ENCODE measurements at places on chromosomes 7 and 10.

- no peak for DNase-seq
Observed at GRCh38 chr7:128872394-128872824, 9.8 kb downstream of the ATP6V1F start.

- DNase-seq = no peak
Observed at GRCh38 chr10:44180321-44181168, 204.4 kb downstream of the CXCL12 start.

DNA sequence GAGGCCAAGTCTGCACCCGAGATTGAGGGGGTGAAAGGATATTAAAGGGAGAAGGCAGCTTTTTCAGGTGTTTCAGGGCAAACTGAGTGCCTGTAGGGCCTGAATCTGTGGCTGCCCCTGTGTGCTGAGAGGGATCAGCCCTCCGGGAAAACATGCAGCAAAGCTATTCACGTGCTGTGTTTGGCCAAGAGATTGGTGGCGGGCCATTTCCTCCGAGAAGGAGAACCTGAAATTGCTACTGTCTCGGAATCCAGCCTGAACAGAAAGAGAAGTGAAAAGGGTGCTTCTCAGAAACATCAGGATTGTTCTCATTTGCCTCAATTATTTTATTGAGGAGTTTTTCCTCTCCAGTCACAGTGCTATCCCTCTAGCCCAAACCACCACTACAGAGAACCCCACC is 16.0 kb downstream of the GIMAP5 start:
- DNase-seq = no peak

DNA sequence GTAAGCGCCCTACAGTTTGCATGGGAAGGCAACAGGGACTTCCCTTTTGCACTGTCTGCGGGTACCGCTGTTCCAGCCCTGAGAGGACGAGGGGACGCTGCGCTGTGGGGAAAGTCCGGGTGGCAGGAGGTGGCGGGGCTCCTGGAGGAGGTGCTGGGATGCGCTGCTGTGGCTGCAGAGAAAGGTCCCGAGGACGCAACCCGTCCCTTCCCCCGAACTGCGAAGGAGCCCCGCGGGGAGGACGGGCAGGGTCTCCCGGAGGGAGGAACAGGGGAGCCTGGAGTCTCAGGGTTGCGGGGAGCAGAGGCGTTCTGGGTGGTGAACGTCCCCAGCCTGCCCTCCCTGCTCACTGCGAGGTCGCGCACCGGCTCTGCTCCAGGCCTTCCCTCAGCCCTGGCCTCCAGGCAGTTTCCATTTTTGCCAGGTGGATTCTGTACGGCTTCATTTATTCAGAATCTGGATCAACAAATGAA is 91.6 kb downstream of the CXCL12 start:
- peak; percentile 64 for DNase-seq

DNA sequence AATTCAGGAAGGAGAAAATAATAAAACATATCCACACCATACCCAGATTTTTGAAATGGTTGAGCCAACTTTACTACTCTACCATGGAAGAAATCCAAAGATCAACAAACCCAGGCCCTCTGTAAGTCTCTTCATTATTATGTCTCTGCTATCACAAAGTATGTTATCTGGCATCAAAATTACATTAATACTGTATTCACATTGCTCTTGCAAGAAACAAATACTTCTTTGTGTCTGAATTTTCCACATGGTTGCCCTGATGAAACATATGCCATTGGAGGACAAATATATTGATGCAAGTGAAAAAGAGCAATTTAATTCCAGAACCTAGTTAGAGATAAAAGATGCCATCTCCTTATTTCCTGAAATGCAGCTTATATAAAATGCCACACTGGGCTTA is 204.0 kb downstream of the FZD1 start:
- DNase-seq = no peak

GRCh38 chr7:92633211-92633906 is 43.2 kb upstream of the FAM133B start:
- no peak for DNase-seq

DNA sequence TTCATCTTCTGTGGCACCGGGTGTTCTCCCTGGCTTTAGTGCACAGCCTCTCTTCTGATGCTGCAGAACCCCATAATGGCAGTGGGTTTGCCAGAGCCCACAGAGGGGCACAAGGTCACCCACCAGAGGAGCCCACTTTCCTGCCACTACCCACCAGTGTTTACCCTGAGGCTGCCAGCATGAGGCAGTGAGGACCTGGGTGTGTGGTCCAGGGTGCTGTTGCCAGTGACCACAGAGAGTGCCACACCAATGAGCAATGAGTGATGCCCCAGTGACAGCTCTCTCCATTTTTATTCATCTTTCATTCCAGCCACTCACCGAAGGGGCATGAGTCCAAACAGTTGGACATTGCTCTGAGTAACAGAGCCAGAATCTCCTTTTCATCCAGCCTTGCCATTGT is 34.8 kb downstream of the MTURN start:
- DNase-seq = no peak

DNA sequence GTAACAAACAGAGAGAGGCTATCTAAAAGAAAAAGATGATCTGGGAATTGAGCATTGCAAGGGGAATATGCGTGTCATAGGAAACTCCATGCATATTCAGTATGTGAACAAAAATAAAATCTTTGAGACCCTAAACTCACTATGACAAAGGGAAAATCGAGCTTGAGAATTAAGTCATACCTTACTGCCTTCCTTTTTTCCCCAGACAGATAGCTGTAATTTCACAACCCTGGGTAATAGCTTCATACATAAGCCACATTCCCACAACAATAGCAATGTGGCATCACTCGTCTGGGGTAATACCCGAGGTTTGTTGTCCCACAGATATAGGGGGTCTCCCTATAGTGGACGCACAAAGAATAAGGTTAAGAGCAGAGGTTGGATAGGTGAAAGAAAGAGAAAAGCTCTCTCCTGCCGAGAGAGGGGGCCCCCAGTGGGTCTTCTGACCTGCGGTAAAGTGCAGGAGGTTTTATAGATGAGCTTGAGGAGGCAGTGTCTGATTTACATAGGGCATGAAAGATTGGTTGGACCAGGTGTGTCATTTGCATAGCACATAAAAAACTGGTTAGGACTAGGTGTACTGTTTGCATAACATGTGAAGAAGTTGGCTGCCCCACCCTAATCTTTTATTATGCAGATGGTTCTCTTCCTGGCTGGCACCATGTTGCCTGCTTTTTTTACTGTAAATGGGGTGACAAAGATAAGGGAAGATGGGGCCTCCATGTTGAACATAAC is 11.6 kb downstream of the CYP3A43 start:
- no peak for DNase-seq

- DNase-seq = peak; percentile 47
Observed at GRCh38 chr7:95772771-95773581, 622 bp downstream of the DYNC1I1 start.

- DNase-seq = no peak
Observed at GRCh38 chr7:41206267-41206666, 496.6 kb downstream of the INHBA start.

DNA sequence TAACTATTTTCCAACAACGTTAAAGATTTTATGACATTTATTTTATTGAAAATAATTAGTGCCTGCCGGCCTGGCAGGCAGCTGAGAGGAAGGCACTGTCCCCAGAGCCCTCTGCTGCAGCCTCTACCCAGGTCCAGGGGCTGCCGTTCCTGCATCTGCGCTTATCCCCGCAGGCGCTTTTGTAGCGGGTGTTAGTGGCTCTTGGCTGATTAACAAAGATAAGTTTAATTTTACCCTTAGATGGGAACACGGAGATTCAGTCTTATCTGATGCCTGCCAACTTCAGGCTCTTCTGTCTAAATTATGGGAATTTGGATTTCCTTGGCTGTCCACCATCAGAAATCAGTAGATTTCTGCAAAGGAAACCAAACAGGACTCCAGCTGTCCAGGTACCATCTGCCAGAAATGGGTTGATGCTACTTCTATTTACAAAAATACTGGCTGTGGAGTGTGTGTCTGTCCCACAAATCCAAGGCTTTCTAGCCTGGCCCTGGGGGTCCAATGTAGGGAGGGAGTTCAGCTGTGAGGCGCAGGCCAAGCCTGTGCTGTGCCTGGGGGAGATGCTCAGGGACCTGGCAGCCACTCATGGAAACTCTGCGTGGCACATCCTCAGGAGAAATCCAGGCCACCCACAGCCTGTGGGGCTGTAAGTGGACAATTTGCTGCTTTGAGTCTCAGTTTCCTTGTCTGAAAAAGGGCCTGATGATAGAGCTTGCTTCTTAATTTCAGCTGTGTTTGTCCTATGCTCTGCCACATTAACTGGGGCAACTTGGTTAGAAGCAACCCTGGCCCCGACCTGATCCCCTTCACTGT is 62.0 kb upstream of the IGFBP3 start:
- no peak for DNase-seq

DNA sequence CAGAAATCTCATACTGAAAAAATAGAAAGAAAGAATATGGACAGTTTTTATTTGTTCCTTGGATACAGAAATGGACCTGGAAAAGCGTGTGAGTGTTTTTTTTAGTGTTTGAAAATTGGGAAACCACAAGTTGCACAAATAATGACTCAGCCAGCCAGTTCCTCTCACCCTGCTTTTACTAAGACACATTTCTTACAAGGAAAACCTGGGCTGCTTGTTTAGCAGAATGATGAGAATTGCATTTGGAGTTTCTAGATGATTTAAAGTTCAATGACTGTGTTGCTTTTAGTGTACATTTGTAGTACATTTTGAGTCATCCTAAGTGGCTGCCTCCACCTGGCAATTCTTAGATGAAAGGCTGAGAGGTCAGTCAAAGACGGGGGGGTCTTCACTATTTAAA is 218.7 kb downstream of the ABCA13 start:
- no peak for DNase-seq

- DNase-seq = no peak
Observed at GRCh38 chr10:114310346-114310745, 71.3 kb downstream of the VWA2 start.

GRCh38 chr10:11468126-11468742 is 143.2 kb downstream of the USP6NL start:
- no peak for DNase-seq

DNA sequence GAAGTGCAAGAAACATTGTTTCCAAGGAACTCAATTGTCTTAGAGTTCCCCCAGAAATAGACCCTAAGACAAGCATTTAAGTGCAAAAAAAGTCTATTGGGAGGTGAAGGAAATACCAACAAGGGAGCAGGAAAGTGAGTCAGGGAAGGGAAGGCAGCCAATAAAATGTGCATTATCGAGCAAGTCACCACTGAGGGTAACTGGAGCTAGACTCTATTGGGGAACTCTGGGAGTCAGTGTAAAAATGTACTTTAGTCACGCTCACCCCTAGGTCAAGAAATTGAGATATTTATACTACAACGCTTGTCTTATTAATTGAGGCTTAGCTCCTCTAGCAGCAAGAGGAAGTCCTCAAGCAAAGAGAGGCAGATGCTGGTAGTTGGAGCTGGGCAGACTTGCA is 137.7 kb downstream of the RTKN2 start:
- no peak for DNase-seq

DNA sequence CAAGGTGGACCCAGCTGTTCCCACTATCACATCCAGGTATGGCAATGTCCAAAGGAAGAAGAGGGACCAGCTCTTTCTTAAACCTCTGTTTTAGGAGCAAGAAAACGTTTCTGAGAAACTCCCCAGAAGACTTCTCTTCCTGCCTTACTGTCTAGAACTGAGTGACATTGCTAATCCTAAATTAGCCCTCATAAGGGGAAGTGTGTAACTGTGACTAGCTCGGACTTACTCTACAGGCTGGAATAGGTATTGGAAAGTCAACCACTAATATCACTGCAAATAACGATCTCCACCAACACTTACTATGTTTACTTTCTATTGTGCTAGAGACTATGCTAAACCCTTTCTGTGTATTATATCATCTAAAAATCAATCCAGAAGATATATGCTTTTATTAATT is 49.9 kb upstream of the RELN start:
- no peak for DNase-seq

DNA sequence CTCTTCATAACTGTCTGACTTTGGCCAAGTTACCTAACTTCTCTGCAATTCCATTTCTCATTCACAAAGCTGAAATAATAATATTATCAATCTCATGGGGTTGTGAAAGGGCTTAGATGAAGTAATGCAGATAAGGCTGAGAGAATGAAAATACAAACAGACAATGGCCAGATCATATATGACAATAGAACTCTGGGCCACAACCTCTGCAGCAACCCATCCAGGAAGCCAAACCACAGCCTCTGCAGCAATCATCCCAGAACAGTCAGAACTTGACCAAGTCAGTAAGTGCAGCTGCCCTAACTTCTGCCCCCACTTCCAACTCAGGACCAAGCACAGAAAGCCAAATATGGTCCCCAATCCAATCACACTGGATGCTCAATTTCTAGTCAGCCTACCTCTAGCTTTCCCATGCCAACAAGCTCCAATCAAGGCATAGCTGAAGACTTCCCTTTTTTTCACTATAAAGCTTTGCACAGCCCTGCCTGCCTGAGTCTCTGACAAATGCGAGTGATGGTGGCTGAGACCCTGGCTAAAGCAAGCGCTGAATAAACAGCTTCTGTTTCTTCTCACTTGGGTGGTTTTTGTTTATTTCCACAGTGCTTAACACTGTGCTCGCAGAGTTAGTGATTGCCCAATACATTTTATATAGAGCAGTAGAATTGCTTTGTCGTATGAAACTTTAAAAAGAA is 34.8 kb upstream of the TNPO3 start:
- no peak for DNase-seq

- no peak for DNase-seq
Observed at GRCh38 chr7:137507096-137507495, 163.6 kb upstream of the PTN start.

GRCh38 chr7:48112401-48113165 is 23.5 kb downstream of the UPP1 start:
- no peak for DNase-seq

DNA sequence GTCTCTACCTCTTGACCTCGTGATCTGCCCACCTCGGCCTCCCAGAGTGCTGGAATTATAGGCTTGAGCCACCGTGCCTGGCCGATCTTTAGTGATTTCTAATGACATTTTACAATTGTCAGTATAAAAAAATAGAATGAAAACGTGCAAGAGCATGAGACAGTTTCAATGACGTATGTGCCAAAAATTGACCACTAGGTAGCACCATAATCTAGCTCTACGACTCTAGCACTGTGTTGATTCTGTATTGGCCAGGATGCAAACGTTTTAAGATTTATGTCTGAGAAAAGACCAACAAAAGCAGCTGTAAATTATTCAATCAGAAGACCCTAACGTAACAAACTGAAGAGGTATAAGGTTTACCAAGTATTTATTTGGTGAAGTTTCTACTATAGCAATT is 25.4 kb upstream of the EXOC6 start:
- DNase-seq = no peak

GRCh38 chr10:5419466-5420094 is 7.2 kb downstream of the NET1 start:
- no peak for DNase-seq

- no peak for DNase-seq
Observed at GRCh38 chr7:93933156-93933555, 11.6 kb downstream of the GNG11 start.

- DNase-seq = no peak
Observed at GRCh38 chr10:24463611-24464426, 254.9 kb downstream of the KIAA1217 start.

DNA sequence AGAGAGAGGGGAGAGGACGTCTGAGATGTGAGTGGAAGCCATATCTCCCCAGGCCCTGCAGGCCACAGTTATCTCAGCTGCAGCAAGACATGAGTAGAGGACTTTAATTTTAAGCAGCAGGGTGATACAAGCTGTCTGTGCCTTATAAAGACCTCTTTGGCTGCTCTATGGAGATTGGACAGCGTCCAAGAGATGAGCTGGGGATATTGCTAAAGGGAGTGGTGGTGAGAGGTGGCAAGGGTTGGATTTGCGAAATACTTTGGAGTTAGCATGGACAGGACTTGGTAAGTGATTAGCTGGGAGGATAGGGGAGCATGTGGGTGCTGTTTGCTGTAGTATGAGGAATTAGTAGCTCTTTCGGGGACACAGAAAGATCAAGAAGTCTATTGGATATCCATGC is 191.8 kb downstream of the CACNB2 start:
- no peak for DNase-seq

GRCh38 chr7:11707606-11708193 is 124.3 kb downstream of the THSD7A start:
- DNase-seq = no peak

All from right kidney (tissue), 9 donors.